ENCODE measurements at places on chromosomes 6 and 20.

- H3K4me3 ChIP-seq: no peak overlapping the region
- peaks cover 4% of the 10 kb centered on the region for H3K4me1 ChIP-seq
- DNase-seq: no peak
- H3K36me3 ChIP-seq: no peaks in the 10 kb centered on the region
These were observed 35.6 kb upstream of the SLCO4A1 start for GRCh38 chr20:62606551-62607201.

GRCh38 chr20:33249456-33249855 lies 13.7 kb downstream of the BPIFA1 start:
- peaks cover 2% of the 10 kb centered on the region for H3K27me3 ChIP-seq
- H3K27ac ChIP-seq: no peak overlapping the region
- H3K4me1 ChIP-seq: no peaks in the 10 kb centered on the region
- DNase-seq: no peak

GRCh38 chr6:108250240-108250866 lies 10.5 kb downstream of the SNX3 start:
- H3K4me3 ChIP-seq: no peak overlapping the region
- no peak for DNase-seq
- H3K4me1 ChIP-seq: peaks cover 6% of the 10 kb centered on the region
- H3K36me3 ChIP-seq: peaks cover 7% of the 10 kb centered on the region
- H3K27ac ChIP-seq: no peak overlapping the region

GRCh38 chr20:50138479-50139393 lies 14.8 kb downstream of the PEDS1 start:
- H3K4me1 ChIP-seq: peaks cover 43% of the 10 kb centered on the region
- H3K4me3 ChIP-seq: peak overlapping the region; percentile 70
- H3K36me3 ChIP-seq: peaks cover 7% of the 10 kb centered on the region
- peak; percentile 55 for DNase-seq
- no peaks in the 10 kb centered on the region for H3K27me3 ChIP-seq

DNA sequence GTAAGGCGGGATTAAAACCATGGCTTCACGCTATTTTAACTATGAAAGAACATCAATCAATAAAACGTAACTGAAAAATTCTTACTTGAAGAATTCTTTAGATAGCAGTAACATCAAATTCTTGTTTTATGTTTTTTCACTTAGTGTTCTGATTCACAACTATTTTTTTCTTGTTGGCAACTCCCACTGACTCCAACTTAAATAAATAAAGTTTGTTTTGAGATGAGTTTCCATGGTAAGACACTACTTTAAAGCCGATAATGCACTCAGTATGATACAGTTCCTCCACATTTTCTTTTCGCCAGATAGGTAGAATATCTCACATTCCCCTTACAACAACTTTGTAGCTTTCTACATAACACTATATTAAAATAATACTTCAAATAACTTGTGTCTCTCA lies 33.1 kb upstream of the CNKSR3 start:
- no peaks in the 10 kb centered on the region for H3K36me3 ChIP-seq
- DNase-seq: no peak
- H3K4me1 ChIP-seq: peaks cover 30% of the 10 kb centered on the region
- H3K27me3 ChIP-seq: peaks cover 21% of the 10 kb centered on the region
- no peak overlapping the region for H3K27ac ChIP-seq
- H3K4me3 ChIP-seq: no peak overlapping the region

GRCh38 chr20:47029845-47030244 lies 135.2 kb downstream of the EYA2 start:
- H3K4me3 ChIP-seq: no peak overlapping the region
- DNase-seq: no peak

DNA sequence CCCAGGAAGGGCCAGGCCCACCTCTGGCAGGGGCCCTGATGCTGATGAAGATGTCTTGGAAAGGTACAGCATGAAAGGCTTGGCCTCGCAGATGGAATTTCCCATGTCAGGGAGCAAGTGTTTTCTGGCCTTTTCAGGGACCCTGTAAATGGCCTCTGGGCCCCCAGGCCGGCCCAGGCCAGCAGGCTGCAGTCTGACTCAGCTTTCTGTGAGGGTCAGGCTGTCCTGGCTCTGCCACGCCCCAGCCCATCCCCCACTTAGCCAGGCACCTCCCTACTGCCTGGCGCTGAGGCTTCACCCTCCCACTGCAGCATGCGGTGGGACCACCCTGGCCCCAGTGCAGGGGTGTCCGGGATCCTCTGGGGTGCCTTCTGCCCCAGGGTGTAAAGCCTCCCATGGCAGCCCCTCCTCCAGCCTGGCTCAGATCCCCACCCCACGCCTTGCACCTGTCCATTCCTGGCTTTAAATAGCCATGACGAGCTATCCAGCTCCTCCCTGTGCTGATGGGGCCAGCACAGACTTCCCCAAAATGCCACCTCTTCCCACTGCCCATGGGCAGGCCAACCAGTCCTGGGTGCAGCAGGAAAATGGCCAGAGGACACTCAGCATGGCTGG lies 35.6 kb upstream of the GATA5 start:
- no peak overlapping the region for H3K27ac ChIP-seq
- no peaks in the 10 kb centered on the region for H3K4me1 ChIP-seq
- no peaks in the 10 kb centered on the region for H3K27me3 ChIP-seq
- H3K4me3 ChIP-seq: no peak overlapping the region

- H3K27ac ChIP-seq: peak overlapping the region; percentile 83
- H3K36me3 ChIP-seq: no peaks in the 10 kb centered on the region
- H3K4me3 ChIP-seq: peak overlapping the region; percentile 80
- H3K27me3 ChIP-seq: peaks cover 85% of the 10 kb centered on the region
- DNase-seq: peak; percentile 20
These were observed 1.4 kb downstream of the PHACTR3 start for GRCh38 chr20:59605601-59606364.

DNA sequence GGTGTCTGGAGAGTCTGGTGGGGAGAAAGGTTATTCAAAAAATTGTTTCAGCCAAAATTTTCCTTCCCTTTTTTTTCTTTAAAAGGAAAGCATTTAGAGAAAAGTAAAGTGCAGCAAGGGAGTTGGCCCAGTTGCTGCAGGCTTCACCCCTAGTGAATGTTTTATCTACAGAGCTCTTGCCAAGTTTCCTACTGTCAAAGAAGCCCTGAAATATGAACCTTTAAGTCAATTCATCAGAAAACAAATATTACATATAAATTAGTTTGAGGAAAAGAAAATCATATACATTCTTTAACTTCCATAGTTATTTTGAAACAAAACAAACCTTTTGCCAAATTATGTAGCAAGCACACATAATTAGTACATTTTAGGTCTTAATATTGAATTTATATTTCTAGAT lies 25.0 kb upstream of the HMGCLL1 start:
- peaks cover 9% of the 10 kb centered on the region for H3K4me1 ChIP-seq
- no peak overlapping the region for H3K27ac ChIP-seq
- DNase-seq: no peak
- no peaks in the 10 kb centered on the region for H3K36me3 ChIP-seq
- no peak overlapping the region for H3K4me3 ChIP-seq

DNA sequence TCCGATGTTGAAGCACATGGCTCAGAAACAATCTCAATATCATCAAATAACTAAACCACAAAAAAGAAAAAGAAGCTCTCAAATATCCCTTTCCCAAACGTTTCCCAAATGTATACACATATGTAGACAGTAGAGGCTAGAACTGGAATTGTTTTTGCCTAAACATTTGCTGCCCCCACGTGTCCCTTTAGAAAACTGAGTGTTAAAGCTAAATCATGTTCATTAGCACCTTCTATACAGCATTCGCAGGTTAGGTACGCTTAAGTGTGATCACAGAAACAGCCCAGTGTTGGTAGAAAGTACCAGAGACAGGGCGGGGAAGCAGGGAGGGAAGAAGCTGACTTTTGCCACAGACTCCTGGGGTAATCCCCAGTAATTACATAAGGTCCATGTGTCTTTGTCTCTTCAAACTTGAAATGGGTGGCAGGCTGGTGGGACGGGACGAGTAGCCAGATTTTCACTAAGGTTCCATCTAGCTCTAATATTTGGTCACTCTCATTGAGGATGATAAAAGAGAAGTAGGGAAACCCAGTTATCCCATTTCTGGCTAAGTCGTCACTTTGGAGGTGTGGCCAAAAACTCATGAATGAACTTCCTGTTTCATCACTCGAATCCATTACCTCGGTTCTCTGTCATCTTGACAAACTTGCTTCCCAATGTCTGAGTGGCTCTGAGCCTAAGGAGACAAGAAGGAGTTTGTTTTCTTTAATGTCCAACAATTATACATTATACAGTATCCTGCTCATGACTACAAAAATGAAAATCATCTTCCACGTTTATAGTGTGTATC lies 15.0 kb upstream of the TFAP2A start:
- H3K4me3 ChIP-seq: no peak overlapping the region
- no peaks in the 10 kb centered on the region for H3K36me3 ChIP-seq
- H3K27me3 ChIP-seq: peaks cover 69% of the 10 kb centered on the region
- no peak for DNase-seq
- no peak overlapping the region for H3K27ac ChIP-seq
- H3K4me1 ChIP-seq: peaks cover 21% of the 10 kb centered on the region

- H3K4me3 ChIP-seq: no peak overlapping the region
- peaks cover 33% of the 10 kb centered on the region for H3K4me1 ChIP-seq
- peak overlapping the region; percentile 61 for H3K27ac ChIP-seq
- no peak for DNase-seq
- no peaks in the 10 kb centered on the region for H3K36me3 ChIP-seq
- H3K27me3 ChIP-seq: no peaks in the 10 kb centered on the region
These were observed 197.7 kb downstream of the BCAS1 start for GRCh38 chr20:53872561-53873229.

DNA sequence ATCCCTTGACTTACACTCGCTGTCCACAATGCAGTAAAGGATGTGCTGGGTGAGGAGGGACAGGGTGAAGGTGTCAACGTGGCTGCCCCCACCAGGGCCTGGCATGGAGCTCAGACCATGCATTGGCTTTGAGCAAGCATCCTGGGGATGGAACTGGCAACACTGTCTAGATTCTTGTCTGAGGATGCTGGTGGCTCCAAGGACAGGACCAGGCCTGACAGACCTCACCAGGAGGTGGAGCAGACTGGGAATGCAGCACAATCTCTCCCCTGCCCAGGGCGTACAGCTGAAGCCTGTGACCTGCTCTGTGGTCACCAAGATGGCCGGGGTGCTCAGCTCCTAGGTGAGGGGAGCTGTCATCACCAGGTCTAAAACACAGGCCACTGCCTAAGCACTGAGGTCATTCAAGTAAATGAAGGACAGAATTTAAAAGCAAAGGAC lies 50.9 kb downstream of the MYH7B start:
- H3K27me3 ChIP-seq: no peaks in the 10 kb centered on the region
- H3K4me3 ChIP-seq: no peak overlapping the region
- H3K27ac ChIP-seq: peak overlapping the region; percentile 12
- DNase-seq: no peak

DNA sequence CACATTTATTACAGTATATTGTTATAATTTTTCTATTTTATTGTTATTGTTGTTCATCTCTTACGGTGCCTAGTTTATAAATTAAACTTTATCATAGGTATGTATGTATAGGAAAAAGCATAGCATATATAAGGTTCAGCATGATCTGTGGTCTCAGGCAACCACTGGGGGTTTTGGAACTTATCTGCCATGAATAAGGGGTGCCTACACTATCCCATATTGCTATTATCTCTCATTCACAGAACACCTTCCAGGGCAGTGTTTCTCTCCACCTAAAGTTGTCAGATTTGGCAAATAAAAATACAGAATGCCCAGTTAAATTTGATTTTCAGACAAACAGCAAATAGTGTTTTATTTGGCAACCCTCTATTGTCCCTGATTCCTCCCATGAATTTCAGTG lies 35.5 kb upstream of the FAM184A start:
- no peaks in the 10 kb centered on the region for H3K36me3 ChIP-seq
- H3K27ac ChIP-seq: no peak overlapping the region
- peaks cover 9% of the 10 kb centered on the region for H3K4me1 ChIP-seq
- H3K27me3 ChIP-seq: peaks cover 4% of the 10 kb centered on the region
- H3K4me3 ChIP-seq: no peak overlapping the region

- H3K27ac ChIP-seq: no peak overlapping the region
- peaks cover 91% of the 10 kb centered on the region for H3K27me3 ChIP-seq
- peaks cover 9% of the 10 kb centered on the region for H3K4me1 ChIP-seq
These were observed 2.8 kb downstream of the ANKRD60 start for GRCh38 chr20:58225452-58226200.

GRCh38 chr6:12174878-12175277 lies 115.3 kb upstream of the EDN1 start:
- H3K27ac ChIP-seq: no peak overlapping the region
- peaks cover 5% of the 10 kb centered on the region for H3K4me1 ChIP-seq
- no peak overlapping the region for H3K4me3 ChIP-seq

DNA sequence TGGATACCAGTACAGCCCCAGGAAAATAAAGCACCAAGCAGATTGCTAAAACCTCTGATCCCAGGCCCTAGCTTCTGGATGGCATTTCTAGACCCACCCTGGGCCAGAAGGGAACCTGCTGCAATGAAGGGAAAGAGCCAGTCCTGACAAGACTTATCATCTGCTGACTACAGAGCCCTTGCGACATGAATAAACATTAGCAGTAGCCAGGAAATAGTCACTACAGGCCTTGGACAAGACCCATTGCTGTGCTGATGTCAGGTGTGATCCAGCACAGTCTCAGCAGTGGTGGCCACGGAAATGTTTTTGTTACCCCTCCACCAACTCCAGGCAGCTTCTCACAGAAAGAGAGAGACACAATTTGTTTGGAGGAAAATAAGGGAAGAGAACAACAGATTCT lies 399.3 kb downstream of the HAO1 start:
- no peak for DNase-seq
- no peak overlapping the region for H3K27ac ChIP-seq
- no peak overlapping the region for H3K4me3 ChIP-seq
- H3K27me3 ChIP-seq: peaks cover 5% of the 10 kb centered on the region
- no peaks in the 10 kb centered on the region for H3K4me1 ChIP-seq
- H3K36me3 ChIP-seq: no peaks in the 10 kb centered on the region

GRCh38 chr6:124795643-124796463 lies 166.4 kb upstream of the RNF217 start:
- no peaks in the 10 kb centered on the region for H3K36me3 ChIP-seq
- H3K27ac ChIP-seq: no peak overlapping the region
- H3K27me3 ChIP-seq: no peaks in the 10 kb centered on the region
- H3K4me1 ChIP-seq: peaks cover 11% of the 10 kb centered on the region
- peak; percentile 22 for DNase-seq
- no peak overlapping the region for H3K4me3 ChIP-seq

DNA sequence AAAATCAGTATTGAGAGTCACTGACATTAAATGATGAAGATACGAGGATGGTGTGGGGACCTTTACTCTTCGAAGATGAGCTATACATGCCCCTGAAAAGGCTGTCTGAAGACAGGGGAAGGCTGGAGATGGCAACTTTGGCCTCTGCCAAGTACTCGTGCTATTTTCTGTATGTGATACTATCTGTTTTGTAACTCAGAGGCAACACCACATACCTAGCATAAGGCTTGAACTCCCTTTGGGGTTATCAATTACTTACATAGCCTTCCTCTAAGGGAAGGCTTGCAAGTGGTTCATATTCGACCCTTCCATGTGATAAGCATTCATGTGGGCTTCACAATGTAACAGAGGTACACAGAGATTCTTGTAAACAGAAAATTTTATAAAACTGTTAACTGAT lies 68.7 kb upstream of the FBXO30 start:
- no peaks in the 10 kb centered on the region for H3K27me3 ChIP-seq
- peaks cover 10% of the 10 kb centered on the region for H3K4me1 ChIP-seq
- H3K36me3 ChIP-seq: peaks cover 18% of the 10 kb centered on the region
- no peak overlapping the region for H3K27ac ChIP-seq

GRCh38 chr20:33399924-33400323 lies 1.4 kb downstream of the CDK5RAP1 start:
- H3K36me3 ChIP-seq: no peaks in the 10 kb centered on the region
- H3K27me3 ChIP-seq: no peaks in the 10 kb centered on the region
- no peak for DNase-seq
- H3K4me3 ChIP-seq: peak overlapping the region; percentile 95

Data from neural crest cell (in vitro differentiated cells).